ENCODE measurements at places on chromosomes 6 and 20.

- DNase-seq = no peak
Measured at GRCh38 chr20:32682508-32682987, 8.8 kb upstream of the C20orf203 start.

GRCh38 chr6:33194431-33194979 is 2.2 kb upstream of the COL11A2 start:
- no peak for DNase-seq

GRCh38 chr6:143896126-143896860 is 32.0 kb downstream of the ZC2HC1B start:
- DNase-seq = no peak

DNA sequence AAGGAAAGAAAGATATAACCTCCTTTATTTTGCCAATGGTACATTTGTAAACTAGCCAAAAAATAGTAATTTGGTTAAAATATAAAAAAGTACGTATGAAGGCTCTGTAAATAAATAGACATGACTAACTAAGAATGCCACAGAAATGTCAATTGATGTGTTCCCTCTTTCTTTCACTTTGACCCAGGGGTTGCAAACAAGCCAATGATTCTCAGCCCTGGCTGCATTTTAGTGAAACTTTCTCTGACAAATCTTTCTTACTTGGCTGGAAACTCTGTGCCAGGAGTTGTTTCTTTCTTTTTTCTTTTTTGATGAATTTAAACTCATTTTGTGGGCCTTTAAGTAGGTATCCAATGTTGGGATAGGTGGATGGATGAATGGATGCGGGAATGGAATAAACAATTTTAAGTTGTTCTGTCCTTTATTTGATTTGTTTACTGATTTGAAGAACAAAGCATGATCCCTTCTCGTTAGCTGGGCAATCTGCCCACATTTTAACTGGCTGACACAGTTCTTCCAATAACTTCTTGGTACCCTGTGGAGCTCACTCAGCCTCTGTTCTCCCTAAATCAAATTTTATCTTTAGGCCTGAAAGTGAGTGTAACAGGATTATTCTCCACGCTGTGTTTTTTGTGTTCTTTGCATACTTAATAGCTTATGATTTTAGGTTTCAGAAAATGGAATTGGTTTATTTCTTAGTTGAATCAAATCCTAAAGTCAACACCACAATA is 58.6 kb upstream of the GCLC start:
- no peak for DNase-seq

DNA sequence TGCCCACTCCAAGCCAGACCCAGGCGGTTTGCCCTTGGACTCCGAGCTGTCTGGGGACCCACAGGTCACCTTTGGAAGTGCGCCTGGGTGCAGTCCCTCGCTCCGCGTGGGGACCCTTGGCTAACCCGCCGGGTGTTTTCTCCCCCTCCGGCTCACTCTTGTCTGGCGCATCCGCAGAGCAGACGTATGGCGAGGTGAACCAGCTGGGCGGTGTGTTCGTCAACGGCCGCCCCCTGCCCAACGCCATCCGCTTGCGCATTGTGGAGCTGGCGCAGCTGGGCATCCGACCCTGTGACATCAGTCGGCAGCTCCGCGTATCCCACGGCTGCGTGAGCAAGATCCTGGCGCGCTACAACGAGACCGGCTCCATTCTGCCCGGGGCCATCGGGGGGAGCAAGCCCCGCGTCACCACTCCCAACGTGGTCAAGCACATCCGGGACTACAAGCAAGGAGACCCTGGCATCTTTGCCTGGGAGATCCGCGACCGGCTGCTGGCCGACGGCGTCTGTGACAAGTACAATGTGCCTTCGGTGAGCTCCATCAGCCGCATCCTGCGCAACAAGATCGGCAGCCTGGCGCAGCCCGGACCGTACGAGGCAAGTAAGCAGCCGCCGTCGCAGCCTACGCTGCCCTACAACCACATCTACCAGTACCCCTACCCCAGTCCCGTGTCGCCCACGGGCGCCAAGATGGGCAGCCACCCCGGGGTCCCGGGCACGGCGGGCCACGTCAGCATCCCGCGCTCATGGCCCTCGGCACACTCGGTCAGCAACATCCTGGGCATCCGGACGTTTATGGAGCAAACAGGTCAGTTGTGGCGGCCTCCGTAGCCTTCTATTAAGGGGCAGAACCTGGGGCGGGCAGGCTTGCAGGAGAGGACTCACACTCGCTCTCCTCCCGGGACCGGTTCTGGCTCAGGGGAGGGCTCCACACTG is 1.1 kb downstream of the PAX1 start:
- DNase-seq = no peak

DNA sequence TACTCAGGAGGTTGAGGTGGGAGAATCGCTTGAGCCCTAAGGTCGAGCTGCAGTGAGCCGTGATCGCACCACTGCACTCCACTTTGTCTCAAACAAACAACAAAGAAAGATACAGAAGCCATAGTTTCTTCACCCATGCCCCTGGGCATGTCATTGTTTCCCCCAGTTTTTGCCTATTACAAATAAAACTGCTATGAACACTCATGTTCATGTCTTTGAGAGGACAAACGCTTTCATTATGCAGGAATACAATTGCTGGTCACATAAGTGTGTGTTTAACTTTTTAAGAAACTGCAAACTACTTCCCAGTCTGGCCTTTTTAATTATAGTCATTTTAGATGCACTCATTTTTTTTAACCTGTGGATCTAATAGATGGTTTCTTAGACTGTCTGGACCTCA is 12.2 kb upstream of the TTPAL start:
- DNase-seq = no peak

- no peak for DNase-seq
Measured at GRCh38 chr6:143655541-143655940, 22.2 kb upstream of the PHACTR2 start.

DNA sequence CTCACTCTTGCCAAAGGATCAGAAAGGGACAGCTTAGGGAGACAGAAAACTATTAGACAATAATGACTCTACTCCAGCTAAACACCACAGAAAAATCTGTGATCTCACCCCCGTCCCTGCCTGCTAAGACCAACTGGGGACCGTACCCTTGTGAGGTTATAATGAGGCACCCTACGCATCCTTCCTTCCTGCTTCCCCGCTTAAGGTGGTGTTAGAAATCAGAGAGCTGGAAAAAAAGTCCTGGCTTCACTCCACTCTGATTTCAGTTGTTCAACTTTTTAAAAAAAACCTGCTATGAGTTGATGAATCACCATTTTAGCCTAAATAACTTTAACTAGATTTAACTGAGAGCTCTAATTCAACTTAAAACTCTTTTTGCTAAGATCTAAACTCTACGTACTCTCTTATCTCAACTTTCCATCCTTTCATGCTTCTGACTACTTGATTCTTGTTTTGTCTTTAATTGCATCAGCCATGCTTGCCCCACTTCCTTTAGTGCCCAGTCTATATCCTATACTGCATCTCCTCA is 35.8 kb upstream of the TMEM14A start:
- DNase-seq = no peak

DNA sequence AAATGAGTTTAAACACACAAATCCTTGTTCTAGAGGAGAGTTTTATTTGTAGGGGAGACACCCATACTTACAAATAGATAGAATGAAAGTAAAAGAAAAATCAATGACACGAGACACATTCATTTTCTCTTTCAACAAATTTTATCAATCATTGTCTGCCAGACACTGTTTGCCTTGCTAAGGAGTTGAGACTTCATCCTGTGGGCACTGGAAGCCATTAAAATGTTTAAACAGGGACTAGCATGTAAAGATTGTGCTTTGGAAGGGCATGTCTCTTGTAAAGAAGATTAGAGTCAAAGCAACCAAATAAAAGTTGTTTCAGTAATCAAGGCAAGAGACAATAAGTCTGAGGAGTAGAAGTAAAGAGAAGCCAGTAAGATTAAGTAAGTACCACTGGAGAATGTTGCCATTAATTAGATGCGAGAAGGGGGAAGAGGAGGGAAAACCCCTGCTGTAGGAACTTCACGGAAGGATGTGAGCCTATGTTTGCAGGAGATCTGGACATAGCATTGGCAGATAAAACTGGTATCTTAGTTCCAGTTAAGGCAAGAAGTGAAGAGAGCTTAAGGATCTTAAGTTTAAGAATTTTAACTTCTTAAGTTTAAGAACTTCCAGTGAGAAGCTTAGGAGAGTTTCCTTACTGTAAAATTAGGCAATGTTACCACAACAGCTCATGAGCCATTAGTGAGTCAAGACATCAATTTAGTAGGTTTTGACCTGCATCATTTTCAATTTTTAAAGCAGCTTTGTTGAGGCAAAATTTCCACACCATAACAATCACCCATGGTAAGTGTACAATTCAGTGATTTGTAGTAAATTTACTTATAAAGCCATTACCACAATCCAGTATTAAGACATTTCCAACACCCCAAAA is 117.0 kb upstream of the UST start:
- no peak for DNase-seq

DNA sequence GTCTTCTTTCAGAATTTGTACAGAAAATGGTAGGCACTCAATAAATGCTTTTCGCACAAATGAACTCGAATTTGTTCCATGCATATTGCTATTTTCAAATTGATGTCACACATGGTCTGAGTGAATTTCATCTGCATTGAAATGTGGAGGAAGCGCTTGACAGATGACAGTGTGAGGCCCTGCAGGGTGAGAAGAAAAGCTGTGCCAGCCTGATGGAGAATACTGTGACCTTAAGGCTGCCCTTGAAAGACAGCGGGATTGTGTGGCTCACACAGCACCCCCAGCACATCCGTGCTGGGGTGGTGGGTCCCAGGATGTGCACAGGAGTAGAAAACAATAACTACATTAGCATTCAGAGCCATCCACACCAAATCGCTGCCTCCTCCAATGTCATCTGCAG is 14.8 kb upstream of the MCHR2 start:
- no peak for DNase-seq

GRCh38 chr20:59157961-59158541 is 5.6 kb upstream of the ZNF831 start:
- DNase-seq = no peak

GRCh38 chr6:147936703-147937470 is 405.8 kb upstream of the SASH1 start:
- DNase-seq = no peak

GRCh38 chr6:132907914-132908313 is 93.5 kb downstream of the RPS12 start:
- DNase-seq = no peak

DNA sequence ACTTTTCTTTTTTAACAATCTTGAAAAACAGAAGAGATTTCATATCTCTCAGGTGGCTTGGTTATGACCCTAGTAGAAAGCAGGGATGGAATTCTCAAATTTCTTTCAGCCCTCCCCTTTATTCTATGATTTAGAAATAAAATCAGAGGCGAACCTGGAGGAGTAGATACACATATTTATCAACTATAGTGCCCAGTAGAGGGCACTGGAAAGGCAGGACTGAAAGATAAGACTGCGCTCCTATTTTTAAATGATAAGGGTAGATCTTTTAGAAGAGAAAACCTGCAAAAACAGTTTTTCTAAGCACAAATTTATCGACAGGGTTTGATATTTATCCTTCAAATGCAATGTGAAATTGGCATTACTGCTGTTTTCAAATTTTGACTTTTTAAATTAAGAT is 1296.6 kb downstream of the EPHA7 start:
- DNase-seq = no peak

GRCh38 chr20:23141450-23142161 is 55.5 kb upstream of the CD93 start:
- DNase-seq = no peak

DNA sequence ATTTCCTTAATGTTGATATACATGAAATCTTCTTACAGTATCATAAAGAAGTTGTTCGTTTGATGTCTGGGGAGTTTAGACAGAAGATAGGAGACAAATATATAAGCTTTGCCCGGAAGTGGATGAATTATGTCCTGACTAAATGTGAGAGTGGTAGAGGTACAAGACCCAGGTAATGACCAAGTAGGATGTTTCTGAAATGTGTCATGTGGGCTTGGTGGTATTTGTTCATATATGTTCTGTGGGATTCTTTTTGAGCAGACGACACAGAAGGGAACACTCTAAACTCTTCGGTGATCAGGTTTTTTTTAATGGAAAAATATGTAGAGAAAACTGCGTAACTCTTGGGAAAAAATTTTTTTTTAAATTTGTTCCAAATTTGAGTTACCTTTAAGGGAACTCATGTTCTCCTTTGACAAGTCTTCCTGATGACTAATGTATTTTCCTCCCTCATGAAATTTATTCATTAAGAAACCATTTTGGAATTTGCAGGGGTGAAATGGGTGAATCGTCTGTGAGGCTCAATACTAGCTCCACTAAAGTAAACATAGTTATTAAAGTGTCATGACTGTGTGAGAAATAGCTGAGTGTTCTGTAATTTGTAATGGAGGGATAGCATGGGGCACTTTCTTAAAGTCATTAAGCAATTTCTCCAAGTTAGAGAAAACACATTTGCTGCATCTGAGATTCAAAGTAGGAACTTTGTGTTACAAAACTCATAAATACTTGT is 100.6 kb downstream of the MAP3K4 start:
- DNase-seq = no peak

DNA sequence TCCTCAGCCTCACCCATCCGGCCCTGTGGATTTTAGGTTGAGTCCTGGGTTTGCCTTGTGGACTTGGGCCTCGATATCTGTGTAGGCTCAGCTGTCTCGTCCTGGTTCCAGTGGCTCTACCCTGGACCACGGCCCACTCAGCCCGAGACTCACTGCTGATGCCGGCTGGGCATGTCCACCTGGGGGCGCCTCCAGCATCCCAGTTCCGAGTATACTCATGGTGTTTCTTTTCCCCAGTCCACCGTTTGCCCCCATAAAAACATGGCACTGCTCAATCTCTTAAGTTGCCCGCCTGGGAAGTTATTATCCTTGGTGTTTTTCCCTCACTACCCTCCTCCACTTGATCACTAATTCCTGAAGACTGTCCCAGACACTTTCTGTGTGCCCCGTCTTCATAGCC is 99.1 kb downstream of the ARID1B start:
- DNase-seq = no peak

DNA sequence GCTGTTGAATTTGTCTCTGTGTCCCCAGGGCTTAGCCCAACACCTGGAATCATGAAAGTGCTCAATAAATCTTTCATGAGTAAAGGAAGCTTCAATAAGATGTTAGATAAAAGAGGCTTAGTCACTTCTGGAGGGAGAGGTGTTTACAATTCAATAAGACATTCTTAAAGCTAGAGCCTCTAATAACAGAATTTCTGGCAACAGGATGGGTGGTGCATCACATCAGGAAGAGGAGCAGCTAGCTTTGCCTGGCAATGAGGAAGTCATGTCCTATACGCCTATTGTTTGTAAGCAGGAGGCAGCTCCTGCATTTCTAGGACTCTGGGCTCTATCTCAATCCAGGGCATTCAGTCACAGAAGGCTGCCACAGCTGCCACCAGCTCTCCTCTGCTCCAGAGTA is 638.5 kb downstream of the EPM2A start:
- DNase-seq = no peak

GRCh38 chr6:39852324-39852723 is 60.1 kb downstream of the DAAM2 start:
- DNase-seq = no peak

GRCh38 chr6:47076422-47077344 is 34.6 kb upstream of the ADGRF1 start:
- DNase-seq = no peak

- no peak for DNase-seq
Measured at GRCh38 chr20:63908008-63908682, 13.2 kb downstream of the DNAJC5 start.

Measured in cardiac septum (tissue), 1 donor.